Activated CD4-positive, CD25-positive, alpha-beta regulatory T cell treated with anti-CD3 and anti-CD28 coated beads, Interleukin-2, amount 50 U/mL, for 72 hours (primary cell): ENCODE measurements at places on chromosomes 3 and 15.

GRCh38 chr15:74903676-74904075 lies 3.0 kb downstream of the FAM219B start:
- no peak for DNase-seq

GRCh38 chr15:46703871-46704637 lies 1013.3 kb upstream of the SEMA6D start:
- DNase-seq = no peak

DNA sequence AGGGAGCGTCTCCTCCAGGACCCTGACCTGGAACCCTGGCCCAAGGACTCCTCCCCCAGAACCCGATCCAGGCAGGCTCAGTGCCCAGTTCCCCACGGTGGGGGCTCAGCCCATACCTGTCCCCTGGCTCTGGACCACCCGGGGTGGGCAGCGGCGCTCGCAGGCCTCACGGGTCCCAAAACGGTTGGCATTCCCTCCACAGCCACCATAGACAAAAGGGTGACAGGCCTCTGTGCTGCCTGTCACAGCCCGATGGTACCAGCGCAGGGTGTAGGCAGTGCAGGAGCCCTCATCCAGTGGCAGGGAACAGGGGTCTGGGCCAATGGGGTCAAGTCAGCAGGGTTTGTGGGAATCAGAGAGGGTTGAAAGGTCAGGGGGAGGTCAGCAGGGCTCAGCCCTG lies 1.1 kb upstream of the UCN2 start:
- DNase-seq = no peak

DNA sequence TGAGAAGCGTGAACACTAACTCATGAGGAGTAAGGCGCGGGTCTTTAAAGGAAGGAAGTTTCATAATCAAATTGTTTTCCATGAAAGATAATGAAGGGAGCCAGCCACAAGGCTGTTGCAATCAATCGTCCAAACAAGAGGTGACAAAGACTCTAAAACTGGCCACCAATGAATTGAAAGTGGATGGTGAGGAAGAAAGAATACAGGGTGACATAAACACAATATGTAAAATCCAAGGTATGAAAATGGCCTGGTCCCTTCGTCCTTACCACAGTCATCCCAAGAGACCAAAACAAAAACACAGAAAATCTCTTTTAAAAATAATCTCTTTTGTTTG lies 12.0 kb downstream of the CD86 start:
- DNase-seq = no peak

- DNase-seq = no peak
These were observed 10.3 kb downstream of the CHP1 start for GRCh38 chr15:41241221-41241964.
